Hematopoietic multipotent progenitor cell (in vitro differentiated cells): ENCODE measurements at places on chromosomes 2 and 18. TPM values are rescaled to one million over a fixed set of nuclear protein-coding genes. Genes with fewer than 3 reads are reported as not detected.

DNA sequence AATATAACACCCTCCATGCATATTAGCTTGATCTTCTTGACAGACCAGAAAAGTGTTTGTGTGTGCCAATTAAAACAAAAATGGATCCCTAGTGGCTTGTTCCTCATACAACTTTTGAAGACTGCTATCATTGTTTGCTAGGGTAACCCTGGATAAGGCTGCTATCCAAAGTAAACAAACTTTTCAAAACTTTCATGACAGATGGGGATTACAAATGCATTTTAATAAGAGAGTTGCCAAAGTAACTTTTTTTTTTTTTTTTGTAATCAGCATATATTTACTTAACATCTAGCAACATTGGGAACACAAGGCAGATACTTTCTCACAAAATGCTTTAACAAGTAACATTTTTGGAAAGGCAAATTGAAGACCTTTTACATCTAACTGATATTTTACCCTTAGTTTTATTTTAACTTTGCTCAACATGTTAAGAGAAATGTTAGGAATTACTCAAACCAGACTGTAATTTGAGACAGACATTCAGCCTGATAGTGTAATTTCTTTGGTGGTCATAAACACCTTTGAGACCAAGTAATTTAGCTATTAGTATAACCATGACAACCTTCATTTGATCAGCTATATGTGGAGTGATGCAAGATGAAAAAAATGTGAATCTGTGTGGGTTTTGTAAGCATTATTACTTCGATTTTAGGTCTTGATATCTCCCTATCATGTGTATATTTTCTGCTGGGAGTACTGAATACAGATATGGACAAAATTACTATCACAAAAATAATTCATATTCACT, 300.9 kb downstream of the ARHGAP15 start:
- DNase-seq: no peak

GRCh38 chr2:106116248-106116647, 77.9 kb downstream of the UXS1 start:
- no peak for DNase-seq

GRCh38 chr2:38709567-38710194, 41.5 kb downstream of the SRSF7 start:
- no peak for DNase-seq

IL36RN gene
- total RNA-seq: not detected

GRCh38 chr2:124582387-124582786, 557.3 kb downstream of the CNTNAP5 start:
- no peak for DNase-seq

DNA sequence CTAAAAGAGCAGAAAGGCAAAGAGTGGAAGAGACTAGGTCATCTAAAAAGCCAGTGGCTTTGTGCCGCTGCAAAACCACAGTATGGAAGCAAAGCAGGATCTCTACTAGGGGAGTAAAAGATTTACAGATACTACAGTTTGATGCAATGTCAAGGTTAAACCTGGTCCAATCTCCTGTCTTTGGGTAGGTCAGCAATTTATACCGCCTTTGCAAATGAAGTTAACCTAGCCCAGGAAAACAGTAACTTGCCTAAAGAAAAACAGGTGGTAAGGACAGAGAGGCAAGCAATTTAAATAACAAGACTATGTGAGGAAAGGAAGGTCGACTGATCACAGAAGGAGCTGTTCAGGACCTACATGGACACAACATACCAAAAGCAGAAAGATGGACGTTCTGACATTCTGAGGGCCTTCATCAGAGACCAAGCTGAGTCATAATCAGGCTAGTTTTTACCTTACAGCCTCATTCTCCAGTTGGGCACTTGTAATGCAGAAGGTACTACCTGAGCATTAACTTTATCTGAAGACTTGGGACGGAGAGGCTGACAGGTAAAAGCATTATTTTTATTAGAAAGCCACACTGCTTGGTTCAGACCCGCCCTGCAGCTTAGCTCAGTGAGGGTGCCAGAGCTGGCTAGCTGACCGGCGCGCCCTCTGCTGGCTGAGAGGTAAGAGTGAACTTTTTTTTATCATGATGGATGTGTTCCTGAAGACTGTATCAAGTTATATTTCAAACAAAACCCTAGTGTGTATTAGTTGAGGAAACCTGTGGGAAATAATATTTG, 15.9 kb downstream of the CDKL4 start:
- DNase-seq: peak; percentile 81

RUFY4 gene
- 1.1 TPM for total RNA-seq

DNA sequence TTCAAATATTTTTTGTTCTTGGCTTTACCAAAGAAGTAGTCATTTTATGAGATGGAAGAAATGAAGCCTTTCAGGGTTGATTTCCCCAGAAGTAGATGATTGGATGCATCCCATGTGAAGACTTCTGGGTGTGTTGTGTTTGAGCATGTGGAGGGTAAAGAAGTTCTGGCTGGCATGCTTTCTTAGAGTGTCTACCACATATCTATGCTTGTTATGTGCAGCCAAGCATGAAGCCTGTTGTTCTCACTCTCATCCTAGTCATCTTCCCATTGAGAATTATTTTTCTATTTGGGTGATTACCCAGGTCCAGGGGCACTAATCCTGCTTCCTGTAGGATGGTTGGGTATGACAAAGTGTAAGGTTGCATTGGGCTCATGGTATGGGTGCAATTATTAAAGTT, 472.9 kb downstream of the PTPRM start:
- DNase-seq: no peak

DNA sequence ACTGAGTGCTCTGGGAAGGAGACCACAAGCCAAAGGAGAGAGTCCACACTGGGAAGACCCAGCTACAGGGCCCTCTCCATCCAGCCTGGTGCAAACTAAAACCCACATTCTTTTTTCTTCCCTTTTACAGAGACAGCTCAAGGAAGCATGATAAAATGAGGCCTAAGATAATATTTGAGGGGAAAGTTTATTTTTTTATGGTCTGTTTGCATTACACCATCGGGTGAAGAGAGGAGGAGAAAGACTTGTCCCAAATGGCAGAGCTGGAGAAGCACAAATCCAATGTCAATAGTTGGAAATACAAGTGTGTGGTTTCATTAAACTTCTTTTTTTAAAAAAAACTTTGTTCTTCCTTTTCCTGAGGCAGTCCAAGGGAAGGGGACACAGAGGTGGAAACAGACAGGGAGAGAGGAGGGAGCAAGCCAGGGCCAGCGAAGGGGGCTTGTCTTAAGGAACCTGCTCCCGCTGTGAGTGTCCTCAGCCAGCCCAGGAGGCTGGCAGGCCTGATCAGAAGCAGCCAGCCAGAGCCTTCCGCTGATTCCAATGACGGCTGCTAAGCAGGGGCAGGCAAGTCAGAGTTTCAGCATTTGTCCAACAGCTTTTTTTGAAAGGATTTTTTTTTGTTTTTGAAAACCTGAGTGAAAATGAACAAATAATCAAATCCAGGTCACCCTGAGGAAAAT, 203.8 kb upstream of the SIX2 start:
- DNase-seq: no peak

DNA sequence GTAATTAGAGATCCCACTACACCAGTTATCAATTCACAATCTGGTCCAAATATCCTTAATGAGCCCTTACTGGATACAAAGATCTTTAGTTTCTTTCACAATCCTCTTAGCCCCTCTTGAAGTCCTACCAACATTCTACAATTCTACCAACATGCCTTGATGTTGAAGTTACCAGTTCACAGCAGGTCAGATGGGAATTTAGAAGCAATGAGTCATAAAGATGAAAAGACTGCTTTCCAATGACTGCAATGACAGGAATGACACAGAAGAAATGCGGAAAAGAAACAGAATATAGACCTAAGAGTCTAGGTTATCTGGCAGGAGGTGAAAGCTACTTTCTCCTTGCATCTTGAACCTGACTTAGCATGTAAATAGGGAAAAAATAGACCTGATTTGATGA, 24.5 kb downstream of the RTTN start:
- no peak for DNase-seq

ELOA2 gene
- total RNA-seq: not detected

GRCh38 chr2:241469746-241470145, 38.6 kb downstream of the STK25 start:
- no peak for DNase-seq

KIF1A gene
- not detected for total RNA-seq

CD8B gene
- total RNA-seq: 0.27 TPM

HOXD3 gene
- not detected for total RNA-seq

TAF1B gene
- total RNA-seq: 4.8 TPM

WDR33 gene
- total RNA-seq: 26.9 TPM

C2orf49 gene
- total RNA-seq: 3.8 TPM

GRCh38 chr18:413233-413632, 87.3 kb downstream of the COLEC12 start:
- DNase-seq: no peak

UPP2 gene
- not detected for total RNA-seq

DNA sequence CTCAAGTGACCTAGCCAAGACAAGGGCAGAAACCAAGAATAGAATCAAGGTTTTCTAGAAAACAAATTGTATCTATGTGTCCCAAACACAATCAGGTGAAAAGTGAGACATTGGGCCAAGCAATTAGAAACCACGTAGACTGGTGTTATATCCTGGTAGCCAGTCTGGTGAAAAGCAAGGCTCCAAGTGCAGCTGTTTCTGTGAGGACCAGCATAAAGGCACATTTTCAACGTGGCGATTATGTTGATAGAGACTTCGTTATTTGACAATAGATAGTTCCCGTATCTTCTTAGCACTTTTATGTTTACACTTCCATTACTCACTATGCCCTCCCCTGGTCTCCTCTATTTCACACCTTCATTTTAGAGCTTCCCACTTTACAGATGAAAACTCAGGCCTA, 103.2 kb upstream of the ZFP36L2 start:
- no peak for DNase-seq

COL5A2 gene
- 0.54 TPM for total RNA-seq

- DNase-seq: no peak
These were observed 47.5 kb upstream of the TXNDC2 start for GRCh38 chr18:9838144-9838877.

ARHGAP28 gene
- total RNA-seq: under 0.01 TPM

DNA sequence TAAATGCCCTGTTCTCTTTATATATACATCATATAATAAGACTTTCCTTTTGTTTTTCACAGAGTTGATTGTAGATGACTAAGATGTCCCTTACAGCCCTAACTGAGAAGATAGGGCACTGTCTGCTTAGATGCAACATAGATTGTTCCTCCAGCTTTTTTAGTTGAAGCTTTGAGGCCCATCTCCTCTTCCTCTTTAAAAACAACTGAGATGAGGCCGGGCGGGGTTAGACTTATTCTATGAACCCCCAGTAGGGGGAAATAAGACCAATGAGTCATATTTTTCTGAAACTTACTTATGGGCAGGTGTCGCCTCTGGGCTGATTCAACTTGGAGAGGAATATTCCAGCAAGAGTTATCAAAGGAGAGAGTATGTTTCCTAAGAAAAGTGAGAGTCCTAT, 84.6 kb downstream of the FBXO15 start:
- DNase-seq: no peak

OXER1 gene
- 1.3 TPM for total RNA-seq

DNA sequence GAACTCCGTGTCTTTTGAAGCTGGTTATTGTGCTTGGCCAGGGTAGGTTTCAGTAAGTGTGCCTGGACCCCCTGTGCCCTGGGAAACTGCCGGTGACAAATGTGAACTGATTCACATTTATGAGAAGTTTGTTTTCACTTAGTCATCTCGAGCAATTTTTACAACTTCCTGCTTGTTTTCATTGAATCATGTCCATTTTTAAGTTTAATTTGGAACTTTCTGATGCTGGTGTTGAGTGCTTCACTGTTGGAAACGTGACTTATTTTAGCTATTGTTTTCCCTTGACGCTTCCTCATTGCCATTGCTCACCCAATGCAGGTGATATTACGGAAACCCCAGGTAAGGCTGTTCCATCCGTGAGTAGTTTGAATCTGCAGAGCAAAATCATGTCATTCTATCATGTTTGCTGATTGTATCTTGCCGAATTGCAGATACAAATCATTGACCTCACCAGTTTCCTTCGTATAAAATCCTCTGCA, 97.2 kb downstream of the RTN4 start:
- DNase-seq: no peak

DNA sequence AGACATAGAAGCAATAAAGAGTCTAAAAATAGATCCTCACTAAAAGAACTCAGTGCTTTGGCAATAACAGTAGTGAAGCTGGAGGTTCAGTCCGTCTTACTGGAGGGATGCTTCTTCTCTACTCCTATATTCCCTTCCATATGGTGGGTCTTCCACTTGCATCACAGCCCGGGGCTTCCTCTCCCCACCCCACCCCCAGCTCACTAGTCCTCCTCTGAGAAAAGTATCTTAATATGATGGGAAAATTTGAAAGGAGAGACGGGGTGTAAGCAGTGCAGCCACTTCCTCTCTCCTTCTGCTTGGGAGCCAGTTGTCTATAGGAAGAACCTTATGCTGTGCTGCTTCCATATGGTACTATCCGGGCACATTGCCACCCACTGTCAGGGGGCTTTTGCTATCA, 57.2 kb upstream of the SPOPL start:
- no peak for DNase-seq

UGT1A8 gene
- under 0.01 TPM for total RNA-seq

GRCh38 chr18:55136864-55137263, 177.6 kb upstream of the CCDC68 start:
- no peak for DNase-seq

CFC1 gene
- not detected for total RNA-seq

- peak; percentile 43 for DNase-seq
These were observed 85.4 kb upstream of the ATG16L1 start for GRCh38 chr2:233165895-233166661.

- no peak for DNase-seq
These were observed 13.4 kb upstream of the NMI start for GRCh38 chr2:151302879-151303278.

NYAP2 gene
- under 0.01 TPM for total RNA-seq

DNA sequence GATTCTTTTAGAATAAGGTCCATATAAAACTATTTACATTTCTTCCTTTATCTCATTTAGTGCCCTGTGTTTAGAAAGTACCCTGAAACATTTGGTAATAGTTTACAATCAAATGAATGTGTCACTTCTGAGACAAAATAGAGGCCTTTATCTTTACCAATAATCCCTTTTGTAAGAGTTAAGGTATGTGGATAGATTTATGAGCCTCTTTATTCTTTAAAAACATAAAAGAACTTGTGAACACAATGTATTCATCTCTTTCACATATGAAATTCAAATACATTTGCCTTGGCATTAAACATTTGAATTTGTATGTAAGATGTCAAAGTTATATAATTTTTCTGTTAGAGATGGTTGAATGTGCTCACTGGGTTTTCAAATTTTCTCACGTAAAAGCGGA, 180.5 kb upstream of the CWC22 start:
- no peak for DNase-seq
